ENCODE measurements at places on chromosomes 16 and 17.
A peak's percentile ranks its signal among the peaks of the same experiment; 100 is the strongest.

- no peak for DNase-seq
These were observed 52.7 kb downstream of the BEAN1 start for GRCh38 chr16:66479661-66480264.

GRCh38 chr16:88938777-88939244, 38.2 kb downstream of the CBFA2T3 start:
- no peak for DNase-seq

DNA sequence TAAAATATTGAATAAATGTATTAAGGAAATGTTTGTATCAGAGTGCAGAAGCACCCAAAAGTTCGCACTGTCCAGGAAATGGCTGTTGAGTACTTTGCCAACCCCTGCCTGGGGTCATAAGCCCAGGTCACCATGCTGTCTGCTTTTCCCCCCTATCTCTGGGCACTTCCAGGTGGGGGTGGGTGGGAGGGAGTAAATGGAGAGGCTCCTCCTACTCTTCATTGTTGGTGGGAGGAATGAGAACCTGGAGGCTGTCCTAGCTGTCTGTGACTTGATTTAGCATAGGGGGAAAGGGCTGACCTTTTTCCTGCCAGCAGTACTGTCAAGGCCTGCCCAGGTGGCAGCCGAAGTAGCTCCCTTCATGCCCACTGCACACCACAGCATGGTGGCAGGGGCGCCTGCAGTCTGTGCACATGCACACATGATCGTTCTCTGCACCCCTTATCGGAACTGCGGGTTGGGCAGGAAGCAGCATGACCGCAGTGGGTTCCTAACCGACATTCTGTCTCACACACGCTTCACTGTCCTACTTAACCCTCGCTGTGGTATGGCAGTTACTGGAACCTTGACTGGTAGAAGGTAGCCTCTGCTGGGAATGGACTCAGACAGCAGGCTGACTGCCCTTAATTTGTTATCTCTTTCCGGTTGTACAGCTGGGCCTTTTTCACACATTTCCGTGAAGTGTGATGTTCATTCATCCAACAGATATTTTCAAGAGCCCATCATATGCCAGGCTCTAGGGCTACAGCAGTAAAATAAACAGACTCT, 41.5 kb downstream of the LDHD start:
- DNase-seq, result no peak

GRCh38 chr16:84600343-84601229, 17.3 kb downstream of the COTL1 start:
- DNase-seq, result no peak

DNA sequence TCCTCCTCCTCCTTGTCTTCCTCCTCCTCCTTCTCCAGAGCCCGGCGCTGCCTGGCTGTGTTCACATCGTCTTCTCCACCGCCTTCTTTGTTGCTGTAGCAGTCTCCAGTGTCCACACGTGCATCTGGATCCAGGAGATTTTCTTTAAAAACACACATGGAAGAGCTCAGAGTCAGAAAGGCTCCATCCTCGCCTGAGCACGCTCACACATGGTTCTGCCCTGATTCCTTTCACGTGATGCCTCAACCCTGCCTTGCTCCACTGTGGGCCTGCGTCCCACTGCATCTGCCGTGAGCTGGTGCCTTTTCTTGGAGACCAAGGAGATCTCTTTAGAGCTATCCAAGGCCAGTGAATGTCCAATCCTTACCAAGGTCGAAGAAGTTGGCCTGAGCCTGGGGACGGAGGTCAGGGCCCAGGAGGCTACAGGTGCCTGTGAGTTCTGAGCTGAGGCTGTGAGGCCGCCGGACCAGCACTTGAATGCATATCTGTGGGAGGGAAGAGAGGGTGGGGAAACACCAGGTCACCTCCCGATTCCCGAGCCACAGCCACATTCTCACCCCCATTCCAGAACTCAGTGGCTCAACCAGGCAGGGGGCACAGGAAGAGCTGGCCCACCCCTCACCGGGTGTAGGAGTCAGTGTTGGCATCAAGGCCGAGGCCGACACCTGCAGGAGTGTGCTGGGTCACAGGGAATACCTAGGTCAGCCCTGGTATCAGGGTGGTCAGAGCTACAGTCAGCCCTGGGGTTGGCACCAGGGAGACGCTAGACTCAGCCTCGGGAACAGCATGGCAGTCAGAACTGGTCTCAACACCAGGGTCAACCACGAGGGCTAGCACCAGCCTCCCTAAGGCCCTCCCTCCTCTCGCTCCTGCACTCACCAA, 37.6 kb downstream of the HASPIN start:
- DNase-seq, result no peak

DNA sequence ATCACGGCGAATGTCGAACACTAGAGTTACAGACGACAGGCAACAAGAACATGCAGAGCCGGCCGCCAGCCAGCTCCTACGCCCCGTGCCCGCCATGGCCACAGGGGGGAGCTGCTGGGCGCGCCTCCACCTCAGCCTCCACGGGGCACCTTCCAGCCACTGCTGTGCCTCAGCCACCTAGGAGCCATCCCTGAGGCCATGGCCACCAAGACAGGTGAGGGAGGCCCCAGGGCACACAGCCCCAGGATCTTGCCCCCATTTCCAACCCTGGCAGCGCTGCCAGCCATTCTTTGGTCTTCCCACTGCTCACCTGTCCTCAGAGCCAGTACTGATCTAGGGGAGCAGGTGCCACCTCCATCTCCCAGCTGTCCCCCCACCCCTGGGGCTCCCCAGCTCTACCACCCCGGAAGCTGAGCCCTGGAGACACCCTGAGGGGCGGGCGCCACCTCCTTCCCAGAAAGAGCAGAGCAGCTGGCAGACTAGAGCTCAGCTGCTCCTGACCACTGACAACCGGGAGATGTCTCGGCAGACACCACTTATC, 11.8 kb downstream of the GNPTG start:
- DNase-seq, result no peak

- no peak for DNase-seq
These were observed 13.7 kb downstream of the BLMH start for GRCh38 chr17:30278032-30278431.

DNA sequence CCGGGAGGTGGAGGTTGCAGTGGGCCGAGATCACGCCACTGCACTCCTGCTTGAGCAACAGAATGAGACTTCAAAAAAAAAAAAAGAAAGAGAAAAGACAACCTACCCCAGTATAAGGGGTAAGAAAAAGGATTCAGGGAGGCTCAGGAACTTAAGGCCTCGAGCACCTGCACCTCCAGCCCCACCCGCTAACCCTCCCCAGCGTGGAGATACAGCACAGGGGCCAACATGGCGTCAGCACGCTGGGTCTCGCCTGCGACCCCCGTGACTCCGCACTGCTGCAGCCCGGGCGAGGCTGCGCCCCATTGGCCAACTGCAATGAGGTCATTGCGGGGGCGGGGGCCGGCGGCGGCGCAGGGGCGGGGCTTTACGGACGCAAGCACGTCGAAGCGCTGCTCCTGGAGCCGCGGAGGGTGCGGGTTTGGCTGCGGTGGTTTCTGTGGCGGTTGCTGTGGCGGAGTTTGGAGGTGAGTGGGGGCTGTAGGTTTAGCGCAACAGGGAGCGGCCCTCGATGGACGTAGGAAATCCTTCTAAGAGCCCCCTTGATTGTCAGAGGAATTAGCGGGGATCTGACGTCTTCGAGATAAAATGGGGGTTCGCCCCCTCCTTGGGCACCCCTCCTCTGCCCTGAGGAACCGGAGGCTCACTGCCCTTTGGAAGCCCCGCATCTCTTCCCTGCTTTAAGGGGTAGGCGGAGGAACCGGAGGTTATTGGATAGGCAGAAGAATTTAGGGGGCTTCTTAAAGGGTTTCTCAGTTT, at the start of gene ATP6V0A1:
Gene ATP6V0A1 (plus strand): TSS at position 382 of the 759 bp plus-strand sequence. CDS start 2,017 bp downstream, outside the sequence.
- DNase-seq, result peak; percentile 44

- no peak for DNase-seq
These were observed 99.9 kb downstream of the EFCAB13 start for GRCh38 chr17:47423406-47424295.

- DNase-seq, result no peak
These were observed 2.9 kb upstream of the CPNE7 start for GRCh38 chr16:89572485-89573205.

GRCh38 chr17:8173871-8174322, 2.3 kb downstream of the TMEM107 start:
- DNase-seq, result no peak

GRCh38 chr17:82248815-82249674, 20.2 kb downstream of the SLC16A3 start:
- DNase-seq, result no peak

DNA sequence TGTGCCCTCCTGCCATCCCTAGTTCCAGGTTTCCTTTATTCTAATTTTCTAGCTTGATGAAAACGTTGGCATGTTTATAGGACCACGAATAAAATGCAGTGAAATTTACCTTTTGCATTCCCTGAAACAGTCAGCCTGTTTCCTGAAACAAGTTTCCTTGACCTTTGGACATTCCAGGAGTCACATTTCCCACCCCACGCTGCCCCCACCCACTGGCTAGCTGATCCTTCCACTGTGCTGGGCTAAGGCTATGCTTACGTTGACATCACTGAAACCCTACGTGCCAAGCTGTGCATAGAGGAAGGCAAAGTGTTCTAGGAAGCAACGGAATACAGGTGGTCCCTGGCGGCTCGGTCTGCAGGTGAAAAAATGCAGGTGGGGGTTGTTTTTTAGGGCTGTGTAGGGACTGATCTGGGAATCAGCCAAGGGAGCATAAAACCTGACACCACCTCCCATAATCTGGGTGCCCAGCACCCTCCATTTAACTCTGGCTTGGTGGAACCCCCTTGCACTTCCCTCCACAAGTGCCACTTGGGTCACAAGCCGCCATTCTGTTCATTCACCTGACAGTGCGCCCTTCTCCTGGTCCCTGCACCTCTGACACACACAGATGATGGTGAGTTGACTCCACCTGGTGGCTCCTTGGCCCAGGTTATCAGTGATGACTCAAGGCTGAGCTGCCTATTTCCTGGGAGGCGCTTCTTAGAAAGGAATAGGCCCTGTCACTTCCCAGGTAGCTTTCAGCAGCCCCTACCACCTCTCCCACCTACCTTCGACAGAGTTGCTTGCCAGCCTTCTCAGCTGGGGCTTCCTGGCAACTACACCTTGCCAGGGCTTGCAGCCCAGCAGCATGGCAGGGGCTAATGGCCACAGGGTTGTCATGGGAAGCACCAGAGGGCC, 83.7 kb downstream of the N4BP1 start:
- DNase-seq, result no peak

DNA sequence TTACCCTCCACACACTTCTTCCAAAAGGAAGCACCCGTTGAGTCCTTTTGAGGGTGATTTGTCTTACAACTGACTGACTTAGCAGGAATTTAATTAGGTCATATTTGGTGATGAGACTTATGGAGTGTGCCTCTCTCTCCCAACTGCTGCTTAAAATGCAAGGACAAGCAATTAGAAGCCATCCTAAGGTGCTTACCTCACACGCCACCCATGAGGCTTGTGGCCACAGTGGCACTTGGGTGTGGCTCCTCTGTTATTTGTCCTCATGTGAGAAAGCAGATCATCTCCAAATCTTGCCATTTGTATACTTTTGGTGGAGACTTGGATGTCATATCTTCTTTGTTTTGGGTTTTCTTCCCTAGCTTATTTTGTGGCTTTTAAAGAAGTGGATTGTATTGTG, 61.6 kb downstream of the WNT3 start:
- no peak for DNase-seq

DNA sequence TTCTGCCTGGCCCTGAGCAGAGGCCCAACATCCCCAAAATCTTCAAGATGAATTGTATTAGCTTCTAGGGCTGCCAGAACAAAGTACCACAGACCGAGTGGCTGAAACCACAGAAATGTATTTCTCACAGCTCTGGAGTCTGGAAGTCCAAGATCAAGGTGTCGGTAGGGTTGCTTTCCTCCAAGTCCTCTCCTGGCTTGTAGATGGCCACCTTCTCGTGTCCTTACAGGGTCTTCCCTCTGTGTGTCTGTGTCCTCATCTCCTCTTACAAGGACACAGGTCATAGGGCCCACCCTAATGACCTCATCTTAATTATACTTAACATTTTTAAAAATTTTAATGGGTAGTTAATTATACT, 215.7 kb downstream of the NTN1 start:
- DNase-seq, result no peak

DNA sequence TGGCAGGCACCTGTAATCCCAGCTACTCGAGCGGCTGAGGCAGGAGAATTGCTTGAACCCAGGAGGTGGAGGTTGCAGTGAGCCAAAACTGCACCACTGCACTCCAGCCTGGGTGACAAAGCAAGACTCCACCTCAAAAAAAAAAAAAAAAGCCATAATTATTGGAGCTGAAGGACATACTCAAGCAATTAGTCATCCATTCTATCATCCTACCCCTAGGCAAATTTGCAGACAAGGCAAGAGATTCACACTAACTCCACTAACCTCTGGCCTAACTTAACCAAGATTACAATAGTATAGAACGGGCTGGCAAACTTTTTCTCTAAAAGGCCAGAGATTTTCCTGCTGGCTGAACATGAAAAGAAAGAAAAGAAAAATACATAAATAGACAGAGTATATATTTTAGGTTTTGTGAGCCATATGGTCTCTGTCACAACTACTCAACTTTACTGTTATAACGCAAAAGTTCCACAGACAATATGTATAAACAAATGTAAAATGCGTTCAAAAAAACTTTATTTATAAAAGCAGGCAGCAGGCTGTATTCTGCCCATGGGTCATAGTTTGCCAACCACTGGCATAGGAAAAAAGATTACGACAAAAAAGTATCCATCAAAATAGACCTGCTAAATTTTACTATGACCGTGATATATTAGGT, 29.7 kb downstream of the BRIP1 start:
- no peak for DNase-seq

DNA sequence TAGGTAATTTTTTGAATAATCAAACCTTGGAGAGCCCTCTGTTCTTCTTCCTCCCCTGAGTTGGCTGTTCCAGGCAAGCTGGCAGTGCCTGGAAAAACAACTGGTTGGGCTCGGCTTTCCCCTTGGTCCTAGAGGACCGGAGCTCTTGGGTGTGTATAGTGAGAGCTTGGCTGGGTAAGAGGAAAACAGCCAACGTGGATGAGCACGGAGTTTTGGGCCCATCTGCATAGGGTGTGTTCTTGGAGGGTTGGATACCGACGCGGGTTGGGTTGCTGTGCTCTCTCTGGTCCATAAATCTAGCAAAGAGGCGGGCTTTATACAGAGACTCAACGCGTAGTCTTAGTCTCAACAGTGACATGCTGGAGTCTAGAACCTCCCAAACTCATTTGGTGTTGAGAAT, 23.2 kb downstream of the ITGB3 start:
- DNase-seq, result peak; percentile 80

DNA sequence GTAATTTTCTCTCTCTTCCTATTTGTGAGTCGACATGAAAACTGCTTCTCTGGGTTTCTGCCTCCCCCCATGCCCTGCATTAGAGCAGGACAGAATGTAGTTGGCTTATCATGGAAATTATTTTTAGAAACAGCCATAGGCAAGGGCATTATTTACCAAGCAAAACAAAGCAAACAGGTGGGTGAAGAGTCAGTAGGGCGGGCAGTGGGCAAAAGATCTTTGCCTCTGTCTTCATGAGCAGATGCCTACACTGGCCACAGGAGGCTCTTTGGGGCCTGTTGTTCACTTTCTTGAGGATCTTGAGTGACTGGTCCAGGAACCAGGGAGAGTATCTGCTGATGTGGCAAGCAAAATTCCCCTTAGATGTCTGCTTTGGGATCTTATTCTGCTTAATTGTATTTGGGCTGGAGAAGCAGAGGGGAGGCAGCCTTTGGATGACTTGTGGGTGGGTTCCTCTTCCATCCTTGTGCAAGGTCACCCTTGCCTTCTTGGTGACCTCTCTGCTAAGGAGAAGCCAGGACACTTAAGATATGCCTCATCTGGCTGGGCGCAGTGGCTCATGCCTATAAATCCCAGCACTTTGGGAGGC, 42.5 kb upstream of the CLEC19A start:
- no peak for DNase-seq

- no peak for DNase-seq
These were observed 191.4 kb downstream of the RGS9 start for GRCh38 chr17:65328567-65328966.

GRCh38 chr17:33580215-33580614, 287.1 kb upstream of the ASIC2 start:
- no peak for DNase-seq

GRCh38 chr17:13509527-13509926, 92.2 kb downstream of the HS3ST3A1 start:
- no peak for DNase-seq
